ENCODE measurements at places on chromosomes 7 and 10.

DNA sequence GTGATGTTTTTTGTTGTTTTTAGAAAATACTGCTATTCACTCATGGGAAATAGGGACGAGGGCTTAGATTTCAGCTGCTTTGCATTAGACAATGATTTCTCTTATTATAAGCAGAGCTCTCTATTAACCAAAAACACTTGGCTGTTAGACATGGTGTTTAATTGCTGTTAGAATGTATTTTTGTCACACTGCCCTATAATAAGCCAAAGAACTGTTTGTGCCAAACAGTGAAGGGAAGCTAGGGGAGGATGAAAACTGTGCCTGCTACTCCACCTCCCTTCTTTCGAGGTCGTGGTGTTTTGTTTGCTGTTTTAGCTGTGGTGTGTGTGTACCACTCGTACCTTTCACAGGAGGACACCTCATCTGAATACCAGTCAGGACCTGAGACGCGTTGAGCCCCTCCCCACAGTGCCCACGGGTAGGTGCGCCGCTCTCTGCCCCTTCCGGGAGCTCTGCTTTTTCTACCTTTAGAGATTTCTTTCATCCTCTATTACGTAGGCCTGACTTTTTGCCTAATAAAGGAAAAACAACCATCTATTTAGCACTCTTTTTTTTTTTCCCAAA lies 57.9 kb downstream of the CUX1 start:
- no peak for DNase-seq

GRCh38 chr10:29973921-29974320 lies 85.5 kb downstream of the JCAD start:
- DNase-seq, result no peak

- no peak for DNase-seq
Observed at GRCh38 chr7:149218469-149219420, 20.7 kb upstream of the ZNF212 start.

- DNase-seq, result no peak
Observed at GRCh38 chr10:91643700-91644099, 10.8 kb upstream of the PPP1R3C start.

DNA sequence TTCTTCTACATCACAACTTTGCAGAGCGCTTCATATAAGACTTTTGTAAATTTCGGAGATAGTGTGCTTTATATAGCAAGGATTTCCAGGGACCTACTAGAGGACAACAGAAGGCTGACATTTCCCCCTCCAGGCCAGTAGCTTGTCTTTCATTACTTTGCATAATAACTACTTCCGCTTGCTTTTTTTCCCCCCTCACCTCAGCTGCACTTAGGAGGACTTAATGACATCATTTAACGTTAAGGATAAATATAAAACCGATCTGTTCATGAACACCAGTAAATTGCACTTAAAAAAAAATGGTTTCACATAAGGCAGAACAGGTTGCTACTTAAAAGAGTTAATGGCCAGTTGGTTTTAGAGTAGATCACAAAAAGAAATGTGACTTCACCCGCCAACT lies 172.3 kb downstream of the AUTS2 start:
- DNase-seq, result no peak

- DNase-seq, result no peak
Observed at GRCh38 chr10:17506856-17507471, 52.6 kb upstream of the ST8SIA6 start.

DNA sequence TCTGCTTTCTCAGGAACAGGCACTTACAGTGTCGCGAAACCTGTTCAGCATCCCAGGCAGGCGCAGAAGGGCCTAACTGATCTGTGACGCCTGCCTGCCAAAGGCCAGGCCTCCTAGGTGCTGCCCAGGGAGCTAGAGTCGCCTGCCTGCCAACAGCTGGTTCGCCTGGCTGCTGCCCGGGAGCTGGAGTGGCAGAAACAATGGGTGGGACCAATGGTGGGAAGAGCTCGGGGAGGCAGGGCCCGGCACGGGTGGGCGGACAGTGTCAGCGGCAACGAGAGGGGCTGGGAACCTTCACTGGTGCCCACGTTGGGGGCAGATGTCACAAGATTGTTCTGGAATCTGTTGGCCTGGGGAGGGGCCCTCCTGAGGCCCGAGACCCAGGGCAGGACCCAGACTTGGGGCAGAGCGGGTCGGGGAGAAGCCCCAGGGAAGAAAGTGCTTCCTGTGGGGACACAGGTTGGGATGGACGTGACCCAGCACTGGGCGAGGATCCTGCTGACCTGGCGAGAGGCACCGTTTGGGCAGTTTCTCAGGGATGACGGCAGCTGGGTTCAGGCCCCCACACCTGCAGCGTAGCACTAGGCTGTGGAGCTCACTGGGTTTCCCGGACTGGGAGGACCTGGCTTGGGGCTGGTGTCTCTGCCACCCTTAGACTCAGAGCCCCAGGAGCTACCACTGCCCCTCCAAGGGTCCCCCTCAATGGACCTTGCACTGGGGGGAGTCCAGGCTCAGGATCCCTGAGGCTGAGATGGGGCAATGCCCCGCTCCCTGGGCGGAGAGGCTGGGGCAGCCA lies 181.8 kb downstream of the ELFN1 start:
- no peak for DNase-seq

GRCh38 chr10:121653608-121654007 lies 55.4 kb upstream of the FGFR2 start:
- DNase-seq, result no peak

- DNase-seq, result no peak
Observed at GRCh38 chr10:63219749-63220148, 86.6 kb downstream of the NRBF2 start.

DNA sequence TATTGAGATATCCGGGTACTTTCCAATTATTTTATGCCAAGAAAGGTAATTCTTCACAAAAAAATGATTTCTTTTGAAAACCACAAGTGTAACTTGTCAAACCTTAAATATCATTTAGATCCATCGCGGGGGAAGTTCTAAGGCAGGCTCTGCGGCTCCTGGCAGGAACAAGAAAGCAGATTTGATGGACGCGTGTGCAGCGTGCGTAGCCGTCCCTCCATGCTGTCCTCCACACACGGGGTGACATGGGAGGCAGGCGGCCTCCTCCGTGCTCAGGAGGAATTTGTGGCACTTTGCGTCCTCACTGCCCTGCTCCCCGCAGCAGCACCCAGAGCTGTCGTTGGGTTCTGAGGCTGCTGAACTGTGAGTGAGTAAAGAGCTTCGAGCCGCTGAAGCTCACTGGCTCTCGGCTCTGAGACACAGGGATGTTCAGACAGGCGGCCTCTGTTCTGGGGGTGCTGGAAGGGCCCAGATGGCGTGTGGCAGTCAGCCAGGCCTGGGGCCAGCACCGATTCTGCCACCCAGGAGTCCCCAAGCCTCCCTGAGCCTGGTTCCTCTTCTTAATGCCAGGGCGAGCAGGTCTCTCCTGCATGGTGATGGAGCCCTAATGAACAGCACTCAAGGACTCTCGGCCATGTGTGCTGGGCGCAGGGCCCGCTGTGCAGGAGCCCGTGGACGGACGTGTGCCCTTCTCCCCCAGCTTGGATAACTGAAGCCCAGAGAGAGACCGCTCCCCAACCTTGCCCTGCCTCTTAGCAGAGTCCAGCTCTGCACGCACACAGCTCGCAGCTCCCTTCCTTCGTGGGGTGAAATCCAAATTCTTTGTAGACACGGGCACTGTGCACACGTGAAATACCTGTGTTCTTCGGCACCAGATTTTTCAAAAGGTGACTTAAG lies 185.4 kb upstream of the SHH start:
- peak; percentile 28 for DNase-seq

- no peak for DNase-seq
Observed at GRCh38 chr7:134083766-134084487, 43.2 kb upstream of the LRGUK start.

DNA sequence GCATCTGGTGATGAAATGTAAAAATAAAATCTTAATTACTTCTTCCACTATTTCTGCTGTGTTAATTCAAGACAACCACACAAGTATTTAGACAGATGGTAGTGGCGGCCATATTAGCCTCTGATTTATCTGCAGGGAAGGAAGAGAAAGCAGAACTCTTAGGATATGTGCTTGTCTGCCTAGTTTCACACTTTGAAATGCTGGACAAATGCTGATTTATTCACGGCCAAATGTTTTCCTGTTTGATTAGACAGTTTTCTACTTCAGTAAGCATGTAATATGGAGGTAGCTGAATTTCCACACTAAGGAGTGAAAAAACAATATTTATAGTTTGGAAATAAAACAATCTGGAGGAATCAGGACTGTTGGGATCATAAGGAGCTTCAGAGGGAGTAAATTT lies 158.1 kb downstream of the AGMO start:
- peak; percentile 45 for DNase-seq

- no peak for DNase-seq
Observed at GRCh38 chr7:66682350-66683093, 53.8 kb downstream of the KCTD7 start.

- peak; percentile 99 for DNase-seq
Observed at GRCh38 chr10:38094158-38094926, at the start of gene ZNF37A. ZNF37A (plus strand) TSS chr10:38094337; CDS start chr10:38096618, 2,281 bp downstream.

- no peak for DNase-seq
Observed at GRCh38 chr7:75806560-75807307, 6.9 kb downstream of the CCL24 start.

GRCh38 chr10:89665302-89665701 lies 20.3 kb upstream of the PANK1 start:
- DNase-seq, result no peak

- no peak for DNase-seq
Observed at GRCh38 chr10:13922586-13922985, 335.8 kb downstream of the PRPF18 start.

DNA sequence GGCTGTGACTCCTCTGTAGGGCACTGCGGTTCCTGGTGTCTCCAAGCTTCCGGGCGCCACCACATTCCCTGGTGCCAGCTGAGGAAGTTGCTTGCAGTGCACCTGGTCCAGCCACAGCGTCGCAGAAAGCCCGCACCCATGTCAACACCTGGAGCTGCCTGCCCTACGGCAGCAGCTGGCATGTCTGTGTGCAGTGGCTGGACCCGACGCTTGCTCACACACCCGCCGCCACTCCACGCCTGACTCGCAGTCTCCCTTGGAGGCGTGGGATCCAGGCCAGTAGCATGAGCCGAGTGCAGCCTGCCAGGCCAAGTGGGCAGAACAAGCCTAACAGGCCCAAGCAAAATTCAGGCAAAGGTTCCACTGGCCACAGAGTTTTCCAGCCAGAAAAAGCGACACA lies 118.1 kb upstream of the PHF14 start:
- DNase-seq, result no peak

- no peak for DNase-seq
Observed at GRCh38 chr10:1153251-1153763, 97.1 kb downstream of the WDR37 start.

GRCh38 chr7:74395745-74396311 lies 57.9 kb upstream of the GTF2IRD1 start:
- no peak for DNase-seq

- no peak for DNase-seq
Observed at GRCh38 chr10:113320987-113321386, 231.9 kb upstream of the HABP2 start.

DNA sequence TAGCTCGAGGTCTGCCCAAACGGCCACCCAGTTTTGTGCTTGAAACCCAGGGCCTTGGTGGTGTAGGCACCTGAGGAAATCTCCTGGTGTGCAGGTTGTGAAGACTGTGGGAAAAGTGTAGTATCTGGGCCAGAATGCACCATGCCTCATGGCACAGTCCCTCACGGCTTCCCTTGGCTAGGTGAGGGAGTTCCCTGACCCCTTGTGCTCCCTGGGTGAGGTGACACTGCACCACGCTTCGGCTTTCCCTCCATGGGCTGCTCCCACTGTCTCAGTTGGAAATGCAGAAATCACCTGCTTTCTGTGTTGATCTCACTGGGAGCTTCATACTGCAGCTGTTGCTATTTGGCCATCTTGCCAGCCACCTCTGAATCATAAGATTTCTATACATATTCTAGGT lies 62.4 kb upstream of the CDK6 start:
- no peak for DNase-seq

GRCh38 chr10:14603534-14604102 lies 171.1 kb downstream of the FAM107B start:
- peak; percentile 41 for DNase-seq

- DNase-seq, result no peak
Observed at GRCh38 chr7:155597753-155598140, 46.7 kb upstream of the RBM33 start.

GRCh38 chr10:22824520-22824919 lies 103.3 kb upstream of the ARMC3 start:
- no peak for DNase-seq

- no peak for DNase-seq
Observed at GRCh38 chr10:48557511-48558123, 47.3 kb downstream of the ARHGAP22 start.

DNA sequence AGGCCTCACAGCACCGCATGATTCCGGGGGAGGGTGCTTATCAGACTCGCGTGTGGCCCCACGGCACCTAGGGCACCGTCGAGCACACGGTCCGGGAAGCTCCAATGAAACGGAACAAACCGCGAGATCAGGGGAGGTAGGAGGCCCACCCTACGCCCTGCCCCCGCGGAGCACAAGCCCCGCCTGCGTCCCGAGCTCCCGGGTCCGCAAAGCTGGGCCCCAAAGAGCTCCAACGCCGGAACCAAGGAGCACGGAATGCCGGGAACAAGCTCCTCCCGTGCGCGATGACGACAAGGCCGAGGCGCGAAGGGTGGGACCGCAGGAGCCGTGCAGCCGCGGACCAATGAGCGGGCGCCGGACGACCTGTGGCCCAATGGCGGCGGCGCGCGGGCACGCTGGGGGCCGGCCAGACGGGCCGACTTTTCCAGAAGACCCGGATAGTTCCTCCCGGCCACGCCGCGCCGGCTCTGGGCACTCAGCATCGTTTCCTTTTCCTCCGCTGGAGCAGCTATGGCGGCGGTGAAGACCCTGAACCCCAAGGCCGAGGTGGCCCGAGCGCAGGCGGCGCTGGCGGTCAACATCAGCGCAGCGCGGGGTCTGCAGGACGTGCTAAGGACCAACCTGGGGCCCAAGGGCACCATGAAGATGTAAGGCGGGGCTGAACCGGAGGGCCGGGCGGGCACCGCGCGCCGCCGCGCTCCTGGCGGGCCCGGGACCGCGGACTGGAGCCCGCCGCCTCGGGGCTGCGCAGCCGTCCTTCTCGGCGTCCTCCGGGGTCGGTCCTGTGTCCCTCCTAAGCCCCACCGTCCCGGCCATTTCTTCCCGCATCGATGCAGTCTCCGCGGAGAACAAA lies at the start of the genes CCT6A and PSPH:
Gene CCT6A (plus strand): TSS at position 427 of the 853 bp plus-strand sequence. CDS start 84 bp downstream, at position 511.
Gene PSPH (minus strand): TSS at position 106 of the 853 bp plus-strand sequence. CDS start 30,232 bp downstream, outside the sequence.
- peak; percentile 94 for DNase-seq

DNA sequence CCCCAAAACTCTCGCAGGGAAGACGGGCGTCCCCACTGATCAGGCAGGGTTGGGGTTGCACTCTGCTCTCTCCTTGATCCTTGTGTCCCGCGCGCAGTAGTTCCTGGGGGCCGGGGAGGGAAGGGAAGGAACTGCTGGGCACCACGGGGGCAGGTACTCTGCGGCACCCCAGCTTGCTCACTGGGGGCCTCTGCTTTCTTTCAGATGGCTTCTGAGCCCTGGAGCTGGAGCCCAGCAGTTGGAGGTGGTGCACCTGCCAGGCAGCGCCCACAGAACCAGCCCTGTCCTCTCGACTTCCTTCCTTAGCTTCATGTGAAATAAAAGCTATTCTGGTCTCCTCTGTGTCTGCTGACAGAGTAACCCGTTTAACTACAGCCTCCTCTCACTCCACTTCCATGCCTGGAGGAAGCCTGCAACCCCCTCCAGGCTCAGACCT lies 12.2 kb downstream of the PLAC9 start:
- peak; percentile 72 for DNase-seq
